Bone marrow (tissue), 2 donors: ENCODE measurements at places on chromosomes 7 and 10.
A peak's percentile ranks its signal among the peaks of the same experiment; 100 is the strongest.

DNA sequence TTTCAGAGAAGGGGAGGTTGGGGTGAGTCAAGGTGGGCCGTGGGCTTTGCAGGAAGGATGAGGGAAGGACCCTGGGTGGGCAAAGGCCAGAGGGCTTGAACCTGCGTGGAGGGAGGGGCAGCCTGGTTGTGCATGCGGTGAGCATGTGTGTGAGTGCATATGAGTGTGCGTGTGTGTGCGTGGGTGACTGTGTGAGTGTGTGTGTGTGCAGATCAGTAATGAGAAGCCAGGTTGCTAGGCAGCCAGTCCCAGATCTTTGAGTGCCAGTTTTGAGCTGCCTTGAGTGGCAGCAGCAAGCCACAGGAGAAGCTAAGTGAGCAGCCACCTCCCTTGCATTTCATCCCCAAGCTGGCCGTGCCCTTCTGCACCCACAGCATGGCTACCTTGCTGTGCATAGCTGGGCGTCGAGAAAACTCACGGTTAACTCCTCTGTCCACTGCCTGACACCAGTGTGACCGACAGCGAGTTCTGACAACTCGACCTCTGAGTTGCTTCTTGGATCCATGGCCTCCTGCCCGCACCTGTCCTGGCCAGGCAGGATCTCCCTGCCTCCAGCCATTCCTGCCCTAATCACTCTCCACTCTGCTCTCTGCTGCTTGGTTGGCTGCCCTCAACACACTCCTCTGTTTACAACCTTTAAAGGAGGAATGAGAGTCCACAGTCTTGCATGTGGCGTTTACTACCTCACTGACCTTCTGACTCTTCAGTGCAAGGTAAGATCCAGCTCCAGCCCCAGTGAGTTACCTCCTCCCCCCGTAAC, 775.4 kb downstream of the TYW1 start:
- no peak for DNase-seq

GRCh38 chr10:114030140-114030539, 13.5 kb upstream of the ADRB1 start:
- no peak for DNase-seq

GRCh38 chr7:139727151-139727705, 50.6 kb downstream of the HIPK2 start:
- no peak for DNase-seq

GRCh38 chr7:133252506-133252857, 396 bp upstream of the EXOC4 start:
- no peak for DNase-seq

DNA sequence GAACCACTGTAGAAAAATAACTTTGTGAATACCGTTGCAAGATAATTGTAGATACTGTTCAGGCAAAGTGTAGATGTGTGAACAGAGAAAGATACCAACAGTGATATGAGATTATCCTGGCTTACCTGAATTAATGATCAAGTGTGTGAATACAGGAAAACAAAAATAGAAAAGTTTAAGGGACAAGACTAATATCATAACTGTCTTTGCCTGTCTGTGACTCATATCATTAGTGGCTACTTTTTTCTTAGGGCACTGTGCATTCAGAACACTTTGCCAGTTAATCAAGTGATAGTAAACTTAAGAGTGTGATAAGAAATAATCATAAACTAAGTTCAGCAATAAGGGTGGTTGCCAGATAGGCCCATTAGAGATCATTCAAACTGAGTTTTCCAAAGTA, 323.0 kb upstream of the LRGUK start:
- DNase-seq: no peak

DNA sequence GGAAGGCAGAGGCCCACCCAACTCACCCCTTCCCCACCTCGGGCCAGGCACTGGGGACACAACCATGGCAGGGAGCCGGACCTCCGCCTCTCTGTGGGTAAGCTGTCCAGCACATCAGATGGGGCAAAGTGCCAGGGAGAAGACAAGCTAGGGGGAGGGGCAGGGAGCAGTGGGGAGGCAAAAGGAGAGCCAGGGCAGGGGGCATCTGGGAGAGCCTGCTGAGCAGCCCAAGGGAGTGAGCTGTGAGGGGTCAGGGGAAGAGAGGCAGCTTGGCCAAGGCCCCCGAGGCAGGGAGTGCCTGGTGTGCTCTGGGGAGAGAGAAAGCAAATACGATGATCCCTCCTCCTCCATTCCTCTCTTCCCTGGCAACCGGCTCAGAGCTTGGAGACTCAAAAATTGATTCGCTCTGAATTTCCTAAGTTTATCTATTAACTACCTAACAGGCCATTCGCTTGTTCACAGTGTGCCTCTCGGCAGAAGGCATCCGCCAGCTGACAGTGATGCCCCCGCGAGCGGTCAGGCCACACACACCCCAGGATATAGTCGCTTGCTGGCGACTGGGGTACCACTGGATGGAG, 4.5 kb downstream of the CAMK2B start:
- DNase-seq: no peak

GRCh38 chr10:111087968-111088505, 11.2 kb downstream of the ADRA2A start:
- DNase-seq: no peak

DNA sequence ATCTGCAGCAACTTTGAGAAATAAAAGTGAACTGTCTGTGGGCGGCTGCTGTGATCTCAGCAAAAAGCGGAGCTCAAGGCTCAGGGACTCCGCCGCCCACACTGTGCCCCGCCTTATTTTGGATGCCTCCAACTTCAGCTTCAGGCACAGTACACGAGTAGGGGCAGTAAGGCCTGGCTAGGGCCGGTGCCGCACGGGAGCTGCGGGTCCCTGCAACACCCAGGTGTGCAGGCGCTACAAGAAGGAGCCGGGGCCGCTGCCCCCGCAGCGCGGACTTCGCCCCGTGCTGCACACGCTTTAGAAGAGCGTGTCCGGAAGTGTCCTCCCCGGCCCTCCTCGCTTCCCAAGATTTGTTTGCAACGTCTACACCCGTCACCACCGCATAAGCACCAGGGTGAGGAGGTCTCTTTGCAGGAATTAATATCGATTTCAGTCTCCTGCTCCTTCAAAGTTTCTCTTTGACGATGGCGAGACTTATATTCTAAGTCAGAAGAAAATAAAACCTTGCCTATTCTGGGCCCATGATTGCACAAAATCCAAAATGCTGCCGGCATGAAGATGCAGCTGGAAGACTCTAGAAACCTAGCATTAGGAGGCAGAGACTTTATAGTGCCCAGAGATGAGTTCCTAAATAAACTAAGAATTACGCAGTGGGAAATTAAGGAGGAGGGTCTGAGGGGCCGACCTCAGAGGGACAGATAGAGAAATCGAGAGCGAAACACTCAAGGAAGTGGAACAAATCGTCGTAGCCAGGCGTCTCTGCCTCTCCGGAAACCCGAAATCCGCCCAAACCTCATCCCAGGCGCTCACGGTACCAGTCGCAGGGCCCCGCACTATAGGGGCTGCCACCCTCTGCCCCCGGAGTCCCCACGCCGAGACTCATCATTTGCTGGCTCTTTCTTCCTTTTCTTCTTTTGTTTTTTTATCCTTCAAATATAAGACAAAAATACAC, 6.4 kb downstream of the VAX1 start:
- DNase-seq: no peak

DNA sequence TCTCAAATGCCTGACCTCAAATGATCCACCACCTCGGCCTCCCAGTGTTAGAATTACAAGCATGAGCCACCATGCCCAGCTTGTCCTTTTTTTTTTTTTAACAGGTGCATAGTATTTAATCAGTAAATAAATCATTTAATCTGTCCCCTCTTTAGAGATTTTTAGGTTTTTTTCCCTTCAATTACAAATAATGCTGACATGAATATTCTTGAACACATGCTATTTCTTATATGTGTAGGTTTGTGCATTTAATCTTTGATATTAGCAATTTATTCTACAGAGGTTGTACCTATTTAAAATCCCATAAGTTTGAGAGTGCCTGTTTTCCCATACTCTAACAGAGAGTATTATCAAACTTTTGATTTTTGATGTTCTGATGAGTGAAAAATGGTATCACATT, 24.2 kb upstream of the ARMC3 start:
- DNase-seq: no peak

- DNase-seq: peak; percentile 4
Measured at GRCh38 chr7:74092964-74093471, 9.4 kb downstream of the LIMK1 start.

DNA sequence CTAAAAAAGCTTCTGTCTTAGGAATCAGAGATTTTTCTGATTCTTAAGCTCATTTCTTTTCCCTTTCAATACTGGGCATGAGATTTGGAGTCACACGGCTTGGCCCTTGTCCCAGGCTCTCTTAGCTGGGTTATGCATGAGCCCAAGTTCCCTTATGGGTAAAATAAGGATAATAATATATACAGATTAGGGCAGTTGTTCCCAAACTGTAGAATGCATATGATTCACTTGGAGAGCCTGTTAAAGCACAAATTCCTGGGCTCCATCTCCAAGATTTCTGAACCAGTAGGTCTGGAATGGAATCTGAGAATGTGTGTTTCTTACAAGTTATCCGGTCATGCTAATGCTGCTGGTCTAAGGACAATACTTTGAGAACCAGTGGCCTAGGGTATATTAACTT, 154.0 kb downstream of the REEP3 start:
- DNase-seq: no peak

DNA sequence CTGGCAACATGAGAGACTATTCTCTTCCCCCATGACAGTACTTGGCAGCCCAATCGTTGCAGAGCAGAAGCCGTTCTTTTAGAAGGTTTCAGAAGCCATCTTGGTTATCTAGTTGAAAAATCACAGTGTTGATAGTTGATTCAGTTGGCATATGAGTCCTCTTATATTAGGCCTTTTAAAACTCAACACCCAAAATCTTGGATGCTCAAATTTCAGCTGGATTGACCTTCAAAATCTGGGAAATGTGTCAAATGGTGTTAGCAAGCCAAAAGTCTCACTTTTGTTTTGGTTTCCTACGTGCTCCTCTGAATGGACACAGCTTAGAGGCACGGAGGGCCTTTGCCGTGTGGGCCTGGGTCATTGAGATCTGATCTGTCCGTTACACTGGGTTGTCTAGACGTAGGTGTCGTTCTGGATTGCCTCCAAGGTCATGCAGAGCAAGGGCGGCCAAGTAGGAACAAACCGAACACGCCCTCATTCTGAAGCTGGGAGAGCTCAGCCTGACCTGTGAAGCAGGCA, 59.3 kb upstream of the BMPER start:
- DNase-seq: no peak

DNA sequence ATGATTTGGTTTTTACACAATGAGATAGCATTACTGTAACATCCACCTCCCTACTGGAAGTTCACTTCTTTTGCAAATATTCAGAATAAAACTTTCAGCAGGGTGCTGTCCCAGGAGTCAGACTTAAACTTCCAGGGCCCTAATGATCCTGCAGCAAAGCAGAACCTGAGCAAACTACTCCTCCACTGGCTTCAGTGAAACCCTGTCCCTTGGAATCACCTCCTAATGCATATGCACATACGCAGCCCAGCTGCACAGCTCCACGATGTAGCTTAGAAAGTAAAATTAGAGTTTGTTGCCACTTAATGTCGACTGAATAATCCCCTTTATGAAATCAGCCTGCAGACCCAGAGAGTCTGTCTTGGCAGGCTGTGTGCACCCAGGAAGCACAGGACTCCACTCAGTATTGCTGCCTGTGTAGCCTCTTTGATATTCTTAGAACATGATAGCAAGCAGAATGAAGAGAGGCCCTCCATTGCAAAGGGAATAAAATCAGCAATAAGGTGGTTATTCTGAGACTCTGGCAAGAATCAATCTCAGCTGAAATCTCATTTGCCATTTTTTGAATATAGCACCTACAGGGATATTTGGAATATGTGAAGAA, 1.6 kb downstream of the NPSR1 start:
- DNase-seq: no peak

GRCh38 chr7:19368491-19368925, 223.3 kb upstream of the FERD3L start:
- DNase-seq: no peak
